ENCODE measurements at places on chromosomes 5 and 9. TPM values are rescaled to one million over a fixed set of nuclear protein-coding genes. Genes with fewer than 3 reads are reported as not detected.

DNA sequence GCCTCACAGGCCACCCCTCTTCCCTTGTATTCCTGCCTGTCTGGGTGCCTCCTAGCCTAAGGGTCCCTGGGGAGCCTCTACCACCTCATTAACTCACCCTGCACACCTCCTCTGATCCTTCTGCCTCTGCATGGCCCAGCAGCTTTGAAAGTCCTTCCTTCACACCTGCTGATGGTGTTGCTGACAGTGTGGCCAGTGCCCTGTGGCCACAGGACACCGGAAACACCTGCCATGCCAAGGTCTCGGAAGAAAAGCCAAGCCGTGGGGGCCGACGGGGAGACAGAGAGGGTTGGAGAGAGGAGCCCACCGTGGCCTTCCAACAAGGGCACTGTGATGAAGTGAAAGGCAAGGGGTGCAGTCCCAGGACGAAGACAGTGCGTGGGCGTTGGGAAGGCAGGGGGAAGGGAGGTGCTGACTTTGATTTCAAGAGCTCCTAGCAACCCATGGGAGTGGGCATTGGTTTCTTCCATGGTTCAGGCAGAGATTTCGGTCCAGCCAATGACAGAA, 4.1 kb downstream of the BTNL9 start:
- no peaks in the 10 kb centered on the region for H3K36me3 ChIP-seq
- DNase-seq = no peak

DNA sequence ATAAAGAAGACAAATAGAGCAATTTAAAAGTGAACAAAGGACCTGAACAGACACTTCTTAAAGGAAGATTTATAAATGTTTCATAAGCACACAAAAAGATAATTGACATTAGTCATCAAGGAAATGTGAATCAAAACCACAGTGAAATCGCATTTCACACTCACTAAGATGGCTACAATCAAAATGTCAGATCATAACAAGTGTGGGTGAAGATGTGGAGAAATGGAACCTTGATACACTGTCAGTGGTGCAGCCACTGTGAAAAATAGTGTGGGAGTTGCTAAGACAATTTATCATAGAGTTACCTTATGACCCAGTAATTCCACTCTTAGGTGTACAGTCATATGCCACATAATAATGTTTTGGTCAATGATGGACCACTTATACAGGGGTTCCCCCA, 54.5 kb upstream of the HTR4 start:
- no peak for DNase-seq
- no peaks in the 10 kb centered on the region for H3K27me3 ChIP-seq
- no peak overlapping the region for H3K4me3 ChIP-seq
- H3K36me3 ChIP-seq = no peaks in the 10 kb centered on the region

DNA sequence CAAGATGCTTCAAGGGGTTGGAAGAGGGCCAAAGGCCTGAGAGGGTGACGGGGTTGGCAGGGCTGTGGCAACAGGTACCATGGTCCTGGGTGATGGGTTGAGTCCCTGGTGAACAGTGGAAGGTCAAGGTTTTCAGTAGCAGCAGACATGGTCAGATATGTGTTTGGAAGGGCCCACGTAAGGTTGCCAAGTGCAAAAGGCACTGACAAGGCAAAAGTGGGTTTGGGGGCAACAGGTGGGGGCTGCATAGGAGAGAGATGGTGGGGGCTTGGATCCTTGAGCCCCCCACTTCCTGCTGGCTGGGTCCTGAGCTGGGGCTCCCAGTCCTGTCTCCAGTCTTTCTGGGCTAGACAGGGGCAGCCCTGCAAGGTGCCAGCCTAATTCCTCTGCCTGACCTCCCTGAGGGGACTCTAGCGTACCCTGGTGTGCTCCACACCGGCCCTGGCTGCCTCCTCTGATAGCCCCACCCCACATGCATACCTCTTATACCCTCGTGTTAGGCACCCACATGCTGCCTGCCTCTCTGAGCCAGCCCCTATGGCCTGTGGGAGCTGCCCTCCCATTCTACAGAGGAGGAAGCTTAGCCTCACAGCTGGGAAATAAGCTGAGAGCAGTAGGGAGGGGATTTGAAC, 20.9 kb upstream of the NSD1 start:
- H3K4me3 ChIP-seq = no peak overlapping the region
- H3K36me3 ChIP-seq = no peaks in the 10 kb centered on the region
- no peak for DNase-seq
- H3K27me3 ChIP-seq = no peaks in the 10 kb centered on the region
- no peak overlapping the region for H3K27ac ChIP-seq

DNA sequence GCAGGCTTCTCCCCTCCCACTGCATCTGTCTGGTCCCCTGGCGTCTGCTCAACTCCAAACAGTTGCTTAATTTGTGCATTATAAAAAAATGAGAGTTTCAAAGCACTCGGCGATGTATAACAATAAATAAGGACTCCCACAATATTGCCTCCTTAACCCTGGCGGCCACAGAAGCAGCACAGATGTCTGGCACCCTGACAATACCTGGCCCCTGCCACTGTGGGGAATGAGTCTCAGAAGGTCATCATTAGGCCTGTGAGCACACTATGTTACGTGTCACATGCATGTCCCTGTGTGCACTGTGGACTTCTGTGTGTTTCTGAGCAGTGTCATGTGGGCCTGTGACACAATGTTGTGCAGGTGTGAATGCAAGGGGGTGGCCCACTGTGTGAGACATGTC, 236.5 kb downstream of the PBX3 start:
- H3K4me1 ChIP-seq = no peaks in the 10 kb centered on the region
- no peaks in the 10 kb centered on the region for H3K36me3 ChIP-seq
- no peak overlapping the region for H3K4me3 ChIP-seq

DNA sequence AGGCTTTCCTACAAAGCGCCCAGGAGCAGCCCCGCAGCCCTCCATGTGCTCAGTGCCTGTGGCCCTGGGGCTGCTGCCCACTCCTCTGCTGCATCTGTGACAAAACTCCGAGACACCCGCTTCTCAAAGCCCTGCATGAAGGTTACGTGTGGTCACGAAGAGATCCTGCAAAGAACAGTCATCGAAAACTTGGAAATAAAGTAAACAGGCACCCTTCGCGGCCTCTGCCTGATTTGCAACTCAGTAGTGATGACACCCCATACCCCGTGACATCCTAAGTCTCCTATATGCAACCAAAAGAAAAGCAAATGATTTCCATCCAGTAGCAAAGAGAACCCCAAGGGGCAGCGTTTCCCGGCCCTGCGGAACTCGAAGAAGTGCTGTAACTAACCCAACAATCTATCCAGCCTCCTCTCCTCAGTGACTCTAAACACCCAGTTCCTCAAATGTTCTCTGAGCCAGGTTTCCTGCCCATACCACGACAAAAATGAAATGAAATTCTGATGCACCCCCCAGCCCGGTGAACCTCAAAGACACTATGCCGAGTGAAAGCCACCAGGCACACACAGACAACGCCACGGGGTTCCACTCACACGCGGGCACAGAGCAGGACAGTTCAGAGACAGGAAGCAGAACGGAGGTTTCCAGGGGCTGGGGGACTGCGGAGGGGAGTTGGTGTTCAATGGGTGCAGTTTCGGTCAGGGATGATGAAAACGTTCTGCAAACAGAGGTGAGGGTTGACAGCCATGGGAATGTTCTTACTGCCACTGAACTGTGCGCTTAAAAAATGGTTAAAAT, 19.0 kb downstream of the NACC2 start:
- H3K27ac ChIP-seq = peak overlapping the region; percentile 41
- peaks cover 37% of the 10 kb centered on the region for H3K4me1 ChIP-seq
- peaks cover 6% of the 10 kb centered on the region for H3K36me3 ChIP-seq
- H3K27me3 ChIP-seq = no peaks in the 10 kb centered on the region
- peak; percentile 64 for DNase-seq
- H3K4me3 ChIP-seq = peak overlapping the region; percentile 10

- peak overlapping the region; percentile 69 for H3K27ac ChIP-seq
- H3K36me3 ChIP-seq = no peaks in the 10 kb centered on the region
- peaks cover 39% of the 10 kb centered on the region for H3K4me1 ChIP-seq
- DNase-seq = no peak
Measured at GRCh38 chr9:14031060-14031414, 282.9 kb downstream of the NFIB start.

DNA sequence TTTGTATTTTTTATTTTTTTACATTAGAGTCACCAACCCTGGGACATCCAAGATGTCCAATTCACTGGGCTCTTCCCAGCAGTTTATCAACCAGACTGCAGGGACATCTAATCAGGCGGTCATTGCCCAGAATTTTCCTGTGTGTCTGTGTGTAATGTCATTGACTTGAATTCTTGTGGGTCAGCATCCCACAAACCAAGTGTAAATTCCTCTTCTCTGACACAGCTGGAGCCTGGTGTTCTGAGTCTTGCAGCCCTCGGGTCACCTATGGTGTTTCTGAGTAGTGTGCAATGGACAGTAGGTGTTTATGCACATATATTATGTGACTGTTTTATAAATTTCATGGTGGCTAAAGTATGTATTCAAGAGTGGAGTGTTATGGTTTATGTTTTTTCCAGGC, 815.7 kb downstream of the SEMA5A start:
- no peaks in the 10 kb centered on the region for H3K27me3 ChIP-seq
- H3K36me3 ChIP-seq = no peaks in the 10 kb centered on the region
- no peak for DNase-seq
- no peak overlapping the region for H3K4me3 ChIP-seq

Gene SPINK6
- not detected for total RNA-seq

Gene MED22
- 24.4 TPM for total RNA-seq
